ENCODE measurements at places on chromosomes 2 and 18.

DNA sequence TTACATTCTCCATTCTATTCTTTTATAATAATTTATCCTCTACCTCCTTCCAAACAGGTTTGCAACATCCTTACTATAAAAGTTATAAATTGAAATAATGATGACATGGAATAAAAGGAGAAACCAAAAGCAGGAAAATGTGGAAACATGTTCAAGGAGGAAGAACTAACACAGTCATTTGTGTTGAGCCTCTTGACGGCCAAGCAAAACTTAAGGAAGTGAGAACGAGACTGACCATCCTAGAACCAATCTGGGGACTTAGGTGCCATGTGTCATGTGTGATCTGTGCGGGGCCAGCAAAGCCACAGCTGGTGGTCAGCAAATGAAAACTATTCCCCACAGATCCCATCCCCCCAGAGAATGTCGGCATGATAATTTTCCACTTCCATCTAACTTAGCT is 25.6 kb upstream of the FAM124B start:
- no peak for DNase-seq

- DNase-seq: no peak
These were observed 4.9 kb upstream of the PHLPP1 start for GRCh38 chr18:62710417-62710816.

DNA sequence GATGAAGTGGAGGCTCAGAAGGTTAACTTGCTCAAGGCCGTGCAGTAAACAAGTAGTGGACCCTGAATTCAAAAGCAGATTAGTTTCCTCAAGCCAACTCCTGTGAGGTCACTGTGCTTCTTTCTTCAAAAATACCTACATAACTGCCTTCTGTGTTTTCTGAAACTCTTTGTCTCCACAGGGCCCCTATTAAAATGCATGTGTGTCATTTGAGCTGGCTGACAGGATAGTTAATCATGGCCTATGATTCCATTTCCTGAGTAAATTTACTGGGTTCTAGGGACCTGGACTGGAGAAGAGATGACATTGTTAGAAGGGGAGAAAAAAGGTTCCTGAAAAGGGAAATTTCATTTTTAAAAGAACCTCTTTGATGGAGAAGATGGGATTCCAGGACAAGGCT is 12.9 kb upstream of the DTNA start:
- DNase-seq: no peak

DNA sequence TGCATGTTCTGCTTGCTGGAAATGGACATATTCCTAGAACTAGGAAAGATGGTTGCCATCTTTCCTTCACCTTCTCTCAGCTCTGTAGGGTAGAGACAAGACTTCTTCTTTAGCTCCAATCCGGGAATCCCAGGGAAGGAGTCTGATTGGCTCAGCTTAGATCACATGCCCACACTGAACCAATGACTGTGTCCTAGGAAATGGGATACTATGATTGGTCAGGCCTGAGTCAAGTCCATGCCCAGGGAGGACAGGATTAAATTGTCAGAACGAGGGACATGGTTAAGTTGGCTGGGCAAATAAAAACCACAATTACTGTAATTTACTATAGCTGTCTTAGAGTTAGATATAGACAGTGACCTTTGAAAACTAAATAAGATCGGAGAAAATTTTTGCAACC is 31.4 kb downstream of the SEMA4F start:
- no peak for DNase-seq

- DNase-seq: no peak
These were observed 623.2 kb upstream of the ID2 start for GRCh38 chr2:8058652-8059051.

DNA sequence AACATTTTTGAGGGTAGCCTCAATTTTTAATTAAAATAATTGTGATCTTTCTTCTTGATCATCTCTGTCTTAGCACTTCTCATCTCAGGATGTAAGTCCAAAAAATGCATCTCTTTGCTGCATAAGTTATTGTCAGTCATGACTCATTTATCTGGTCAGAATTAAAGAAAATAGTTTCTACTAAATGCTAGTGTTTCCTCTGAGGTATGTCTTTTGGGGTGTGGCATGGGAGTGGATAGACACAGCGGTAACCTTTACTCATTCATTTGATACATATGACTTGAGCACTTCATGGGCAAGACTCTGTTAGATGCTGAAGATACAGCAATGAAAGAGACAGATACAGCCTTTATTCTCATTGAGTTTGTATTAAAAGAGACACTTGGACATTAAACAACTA is 284.7 kb downstream of the IRS1 start:
- DNase-seq: no peak

DNA sequence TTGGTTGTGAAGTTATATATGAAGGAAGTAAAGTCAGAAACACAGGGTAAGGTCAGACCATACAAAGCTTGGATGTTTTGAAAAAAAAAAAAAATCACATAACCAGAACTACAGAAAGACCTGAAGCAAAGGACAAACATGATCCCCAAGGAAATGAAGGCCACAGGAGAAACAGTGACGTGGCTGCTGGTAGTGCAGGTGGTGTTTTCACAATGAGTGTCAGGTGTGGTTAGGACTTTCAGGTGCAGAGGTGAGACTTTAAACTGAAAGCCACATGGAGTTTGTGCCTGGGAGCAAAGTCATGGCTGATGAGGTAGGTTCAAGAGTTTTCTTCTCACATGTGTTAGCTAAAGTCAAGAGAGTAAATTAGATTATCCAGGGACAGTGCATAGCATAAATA is 270.7 kb downstream of the PIEZO2 start:
- no peak for DNase-seq

GRCh38 chr2:73928963-73929347 is 2.3 kb downstream of the DGUOK start:
- DNase-seq: no peak

- peak; percentile 28 for DNase-seq
These were observed 1.5 kb upstream of the AAK1 start for GRCh38 chr2:69645031-69645431.

DNA sequence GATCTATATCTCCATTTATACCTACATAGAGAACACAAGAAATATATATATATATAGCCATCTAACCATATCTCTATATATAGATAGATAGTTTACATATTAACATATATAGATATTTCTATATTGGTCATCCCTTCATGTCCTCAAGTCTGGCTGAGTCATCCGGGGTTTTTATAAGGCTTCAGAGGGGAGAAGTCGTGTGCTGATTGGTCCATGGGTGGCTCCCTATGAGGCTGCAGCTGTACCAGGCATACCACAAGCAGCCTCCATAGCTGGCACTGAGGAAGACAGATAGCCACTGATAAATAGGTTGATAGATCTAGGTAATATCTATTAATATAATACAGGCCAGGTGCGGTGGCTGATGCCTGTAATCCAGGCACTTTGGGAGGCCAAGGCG is 618.3 kb upstream of the SETBP1 start:
- DNase-seq: no peak

Measured in effector memory CD4-positive, alpha-beta T cell (primary cell).